ENCODE measurements at places on chromosomes 6 and 20.

DNA sequence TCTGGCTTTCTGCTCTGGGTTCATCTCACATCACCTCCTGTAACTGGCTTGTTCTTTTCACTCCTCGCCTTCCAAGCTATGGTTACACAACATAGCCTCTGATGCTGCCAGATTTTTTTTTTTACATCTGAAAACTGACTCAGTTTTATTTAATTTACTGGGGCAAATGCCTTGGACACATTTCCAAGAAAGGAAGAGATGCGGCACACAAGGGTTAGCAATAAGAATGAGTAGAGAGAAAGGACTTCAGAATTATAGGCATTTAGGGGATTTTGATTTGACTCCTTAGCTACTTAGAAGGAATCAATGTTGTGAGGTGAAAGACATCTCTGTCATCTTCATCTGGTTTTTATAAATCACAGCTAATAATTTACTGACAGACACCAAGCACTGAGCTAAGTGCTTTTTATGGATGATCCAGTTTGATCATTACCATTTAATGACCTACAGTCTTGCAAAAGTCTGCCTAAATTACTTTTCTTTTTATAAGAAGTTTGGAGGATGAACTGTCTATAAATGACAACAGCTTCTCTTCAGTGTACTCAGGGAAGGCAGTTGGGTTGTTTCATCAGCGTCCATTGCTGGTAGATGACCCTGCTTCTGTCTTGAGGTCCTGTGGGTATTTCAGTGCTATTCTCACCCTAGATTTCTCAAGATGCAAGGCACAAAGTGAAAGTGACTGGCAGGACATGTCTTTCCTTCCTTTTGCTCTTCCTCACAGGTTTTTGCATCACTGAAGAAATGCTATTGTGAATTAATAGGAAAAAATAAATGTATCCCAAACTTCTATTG, 31.1 kb downstream of the LAMA4 start:
- DNase-seq = no peak

GRCh38 chr20:19835533-19836222, 77.6 kb downstream of the RIN2 start:
- no peak for DNase-seq

GRCh38 chr20:20174089-20174835, 121.9 kb downstream of the CFAP61 start:
- no peak for DNase-seq

GRCh38 chr6:79894939-79895338, 52.4 kb downstream of the ELOVL4 start:
- no peak for DNase-seq

DNA sequence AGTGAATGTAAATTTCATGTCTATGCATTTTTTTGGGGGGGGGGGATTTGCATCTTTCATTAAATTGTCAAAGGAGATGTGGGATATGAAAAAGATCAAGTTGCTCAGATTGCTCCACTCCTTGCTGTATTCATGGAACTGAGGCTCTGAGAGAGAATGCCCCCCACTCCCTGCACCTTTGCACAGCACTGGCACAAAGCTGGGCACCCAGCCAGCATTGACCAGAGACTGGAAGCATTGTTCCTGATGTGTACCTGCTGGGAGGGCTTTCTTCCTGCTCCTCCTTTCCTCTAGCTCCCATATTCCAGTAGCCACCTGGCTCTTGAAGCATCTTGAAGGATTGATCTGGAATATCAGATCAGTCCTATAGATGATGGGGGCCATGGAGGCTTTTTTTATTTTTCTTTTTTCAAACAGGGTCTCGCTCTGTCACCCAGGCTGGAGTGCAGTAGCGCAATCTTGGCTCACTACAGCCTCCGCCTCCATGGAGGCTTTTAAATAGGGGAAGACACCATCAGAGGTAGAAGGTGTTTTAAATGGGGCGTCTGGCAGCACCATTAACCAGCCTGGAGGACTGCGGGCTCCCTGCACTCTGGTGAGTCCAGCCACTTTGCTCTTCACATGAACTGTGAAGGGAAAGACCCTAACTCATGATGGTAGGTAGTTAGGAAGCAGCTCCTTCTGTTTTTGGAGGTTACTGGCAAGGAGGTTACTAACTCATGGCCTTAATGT, 10.9 kb downstream of the DUSP15 start:
- DNase-seq = no peak

DNA sequence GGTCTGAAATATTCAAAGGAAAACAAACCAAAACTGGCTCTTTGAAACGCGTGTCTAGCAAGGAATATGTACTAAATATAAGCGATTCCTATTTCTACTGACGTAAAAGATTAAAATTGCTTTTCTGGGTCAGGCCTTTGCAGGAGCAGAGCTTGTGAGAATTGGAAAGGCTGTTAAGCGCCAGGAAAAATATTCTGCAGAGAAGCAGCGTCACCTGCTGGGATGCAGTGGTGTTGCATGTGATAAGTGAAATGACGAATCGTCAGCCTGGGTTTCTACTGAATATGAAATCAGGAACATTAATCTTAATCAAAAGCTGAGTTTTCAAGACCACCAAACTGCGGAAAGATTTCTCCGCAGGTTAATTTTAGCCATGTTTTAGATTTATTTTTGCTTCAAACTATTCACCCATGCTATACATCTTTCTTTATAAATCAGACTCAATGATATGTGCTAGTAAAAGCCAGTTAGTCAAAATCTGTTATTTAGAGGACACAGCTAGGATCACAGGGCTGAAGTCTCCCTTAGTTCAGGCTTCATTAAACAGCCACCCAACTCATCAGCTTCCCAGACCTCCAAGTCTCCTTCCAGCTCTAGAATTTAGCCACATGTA, 67.4 kb downstream of the ALDH8A1 start:
- DNase-seq = peak; percentile 40

GRCh38 chr6:52415917-52416628, 4.1 kb upstream of the EFHC1 start:
- DNase-seq = no peak

- peak; percentile 86 for DNase-seq
Measured at GRCh38 chr6:37038292-37039198, 33.1 kb downstream of the FGD2 start.

Measured in DMS 273 treated with DMSO at 0.1 percent for 48 hours (cell line).